ENCODE measurements at places on chromosomes 5 and 9.

DNA sequence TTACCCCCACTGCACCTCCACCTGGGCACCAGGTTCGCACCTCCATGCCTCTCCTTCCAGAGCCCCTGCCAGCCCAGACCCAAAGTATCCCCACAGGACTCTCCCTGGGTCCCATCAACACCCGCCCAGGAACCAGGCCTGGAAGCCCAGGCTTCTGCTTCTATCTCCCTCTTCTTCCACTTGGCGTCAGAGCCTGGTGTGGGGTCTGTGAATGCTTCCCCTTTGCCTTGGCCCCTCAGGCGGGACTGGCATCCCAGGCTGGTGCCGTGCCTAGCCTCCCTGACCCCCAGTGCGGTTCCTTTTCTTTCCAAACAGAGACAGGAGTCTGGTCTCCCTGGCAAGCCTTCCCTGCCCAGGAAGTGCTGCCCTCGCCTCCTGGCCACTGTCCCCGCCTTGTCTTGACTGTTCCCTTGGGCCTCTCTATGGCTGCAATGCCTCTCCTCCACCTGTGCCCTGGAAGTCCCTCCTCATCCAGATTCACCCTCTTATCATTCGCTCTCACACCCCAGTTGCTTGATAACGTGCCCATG, 7.8 kb upstream of the TBC1D9B start:
- DNase-seq, result no peak

GRCh38 chr9:34463098-34463900, 4.7 kb downstream of the DNAI1 start:
- DNase-seq, result no peak

GRCh38 chr5:165616490-165617405, 2111.3 kb downstream of the MAT2B start:
- DNase-seq, result no peak

- no peak for DNase-seq
Measured at GRCh38 chr5:74613283-74613682, 27.2 kb downstream of the ENC1 start.

DNA sequence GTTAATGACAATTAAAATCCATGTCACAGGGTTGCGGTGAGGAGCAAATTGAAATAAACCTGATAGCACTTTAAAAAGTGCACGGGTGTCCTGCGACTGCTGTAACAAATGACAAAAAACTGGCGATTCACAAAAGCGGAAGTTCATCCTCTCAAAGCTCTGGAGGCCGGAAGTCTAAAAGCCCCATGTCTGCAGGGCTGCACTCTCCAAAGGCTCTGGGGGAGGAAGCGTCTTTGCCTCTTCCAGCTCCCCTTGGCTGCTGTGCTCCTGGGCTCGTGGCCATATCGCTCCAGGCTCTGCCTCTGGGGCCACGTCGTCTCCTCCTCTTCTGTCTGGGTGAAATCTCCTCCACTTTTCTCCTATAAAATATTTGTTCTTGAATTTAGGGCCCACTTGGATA, 273.9 kb upstream of the IRX2 start:
- no peak for DNase-seq

GRCh38 chr5:173981185-173981761, 7.7 kb upstream of the C5orf47 start:
- DNase-seq, result no peak

- DNase-seq, result no peak
Measured at GRCh38 chr9:108363311-108363710, 492.5 kb downstream of the ACTL7B start.

- no peak for DNase-seq
Measured at GRCh38 chr5:91142386-91142785, 240.7 kb downstream of the ARRDC3 start.

DNA sequence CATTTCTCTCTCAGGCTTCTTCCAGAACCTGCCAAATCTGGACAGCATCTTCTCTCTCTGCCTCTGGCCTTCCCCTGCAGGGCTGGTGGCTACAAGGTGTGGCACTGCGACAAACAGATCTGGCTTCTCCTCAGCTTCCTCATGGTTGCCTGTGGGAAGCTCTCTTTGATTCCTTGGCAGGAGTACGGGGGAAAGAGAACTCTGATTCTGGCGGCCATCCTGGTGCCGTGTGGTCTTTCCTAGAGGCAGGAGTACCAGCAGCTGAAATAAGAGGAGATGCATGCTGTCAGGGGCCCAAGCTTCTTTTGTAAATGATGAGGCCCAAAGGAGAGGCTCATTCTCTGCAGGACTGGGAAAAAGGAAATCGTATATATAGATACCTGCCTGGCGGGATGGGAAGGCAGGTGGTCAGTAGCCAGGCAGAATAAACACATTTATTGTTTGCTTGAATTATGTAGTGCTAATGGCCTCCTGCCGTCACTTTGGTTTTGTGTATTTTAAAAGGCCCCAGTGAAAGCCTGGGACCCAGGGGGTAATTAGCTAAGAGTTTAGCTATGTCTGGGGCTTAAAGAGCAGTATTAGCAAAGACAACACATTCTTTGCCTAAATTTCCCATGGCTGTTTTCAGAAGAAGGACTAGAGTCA, at the start of gene CER1:
CER1 (minus strand) TSS at position 343 of the 645 bp plus-strand sequence; CDS start at position 282, 61 bp downstream.
- no peak for DNase-seq

- no peak for DNase-seq
Measured at GRCh38 chr5:139017624-139018023, 142.5 kb upstream of the LRRTM2 start.
